ENCODE measurements at places on chromosomes 1 and 21.

GRCh38 chr1:37995751-37996345, 6.0 kb upstream of the SF3A3 start:
- DNase-seq: peak; percentile 91

DNA sequence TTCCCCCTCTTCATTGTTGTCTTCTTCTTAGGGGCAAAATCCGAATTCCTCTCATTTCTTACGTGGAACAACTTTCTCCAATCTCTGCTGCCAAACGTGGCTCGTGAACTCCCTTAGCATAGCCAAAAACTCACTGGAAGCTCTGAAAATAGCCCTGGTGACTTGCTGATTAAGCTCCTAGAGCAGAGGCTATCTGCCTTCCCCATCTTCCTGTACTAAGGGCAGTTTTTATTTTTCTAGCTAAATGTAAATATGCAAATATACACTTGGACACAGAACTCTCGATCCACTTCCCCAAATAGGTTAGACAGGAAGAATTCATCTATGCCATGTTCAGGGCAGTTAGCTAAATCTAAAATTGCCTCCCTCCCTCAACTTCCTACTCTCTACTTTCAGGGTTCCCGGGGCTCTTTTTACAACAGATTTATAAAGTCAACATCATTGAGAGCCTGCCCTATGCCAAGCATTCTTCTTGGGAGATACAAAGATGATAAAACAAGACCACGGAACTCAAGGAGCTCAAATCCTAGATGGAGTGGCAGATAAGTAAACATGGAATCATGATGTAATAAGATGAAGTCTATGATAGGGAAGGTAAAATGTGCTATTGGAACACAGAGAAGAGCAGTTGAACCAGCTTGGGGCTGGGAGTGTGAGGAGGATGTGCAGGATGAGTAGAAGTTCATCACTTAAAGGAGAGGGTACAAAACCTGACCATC, 59.4 kb upstream of the FMOD start:
- DNase-seq: no peak

GRCh38 chr1:155978325-155978972, at the start of gene ARHGEF2:
TSS of gene ARHGEF2 (minus strand) at chr1:155978547. CDS start at chr1:155978427, 120 bp downstream.
- peak; percentile 94 for DNase-seq

GRCh38 chr1:13523780-13524477, 10.1 kb upstream of the LRRC38 start:
- DNase-seq: no peak

- peak; percentile 83 for DNase-seq
Measured at GRCh38 chr1:156114919-156115513, 505 bp downstream of the LMNA start.

GRCh38 chr21:45383111-45383614, 21.8 kb upstream of the COL18A1 start:
- DNase-seq: peak; percentile 13

DNA sequence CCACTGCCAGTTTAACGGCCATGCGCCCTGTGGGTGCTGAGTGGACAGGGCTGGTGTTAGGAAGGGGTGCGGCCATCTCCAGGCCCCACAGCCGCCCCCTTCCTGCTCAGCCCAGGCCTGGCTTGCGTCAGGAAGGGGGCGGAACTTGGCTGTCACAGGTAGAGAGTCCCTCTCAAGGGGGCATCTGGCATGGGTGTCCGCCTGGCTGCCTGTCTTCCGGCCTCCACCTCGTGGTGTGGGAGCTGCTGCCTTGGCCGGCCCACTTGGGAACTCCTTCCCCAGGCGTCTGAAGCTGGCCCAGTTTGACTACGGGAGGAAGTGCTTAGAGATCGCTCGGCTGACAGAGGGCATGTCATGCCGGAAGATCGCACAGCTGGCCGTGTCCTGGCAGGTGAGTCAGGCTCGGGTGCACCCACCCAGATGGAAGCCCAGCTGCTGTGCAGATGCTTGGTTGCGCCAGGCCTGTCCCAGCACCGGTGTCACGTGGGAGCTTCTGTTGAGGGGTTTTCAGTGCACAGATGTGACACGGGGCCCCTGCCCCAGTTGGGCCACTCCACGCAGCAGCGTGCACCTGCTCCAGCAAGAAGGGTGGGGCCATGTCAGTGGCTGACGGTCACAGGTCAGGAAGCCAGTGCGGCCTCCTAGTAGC, 9.1 kb upstream of the ATAD3B start:
- DNase-seq: peak; percentile 59

DNA sequence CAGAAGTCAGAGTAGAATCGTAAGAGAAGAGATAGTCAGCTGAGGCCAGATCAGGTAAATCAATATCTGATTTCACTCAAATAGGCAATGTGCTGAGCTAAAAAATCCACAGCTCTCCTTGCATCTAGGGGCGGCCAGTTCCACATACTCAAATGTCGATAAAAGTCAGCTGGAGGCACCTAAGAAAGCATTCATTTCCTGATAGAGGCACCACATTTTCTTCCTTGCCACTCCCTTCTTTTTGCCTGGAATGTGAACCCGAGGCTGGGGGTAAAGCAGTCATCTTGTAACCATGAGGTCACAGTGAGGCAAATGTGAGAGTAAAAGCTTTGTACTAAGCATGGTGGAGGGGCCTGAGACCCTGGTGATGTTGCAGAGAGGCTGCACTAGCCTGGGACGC, 24.2 kb upstream of the CTPS1 start:
- DNase-seq: no peak

DNA sequence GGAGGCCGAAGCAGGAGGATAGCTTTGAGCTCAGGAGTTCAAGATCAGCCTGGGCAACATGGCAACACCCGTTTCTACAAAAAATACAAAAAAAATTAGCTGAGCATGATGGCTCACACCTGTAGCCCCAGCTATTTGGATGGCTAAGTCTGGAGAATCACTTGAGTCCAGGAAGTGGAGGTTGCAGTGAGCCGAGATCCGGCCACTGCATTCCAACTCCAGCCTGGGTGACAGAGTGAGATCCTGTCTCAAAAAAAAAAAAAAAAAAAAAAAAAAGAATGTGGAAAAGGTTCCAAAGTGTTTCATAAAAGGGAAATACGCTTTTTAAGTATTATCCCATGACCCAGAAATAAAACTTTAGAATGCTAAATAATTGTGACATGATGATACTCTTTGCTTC, 8.0 kb downstream of the S1PR1 start:
- DNase-seq: no peak

- DNase-seq: no peak
Measured at GRCh38 chr1:184497959-184498723, 111.3 kb downstream of the C1orf21 start.

DNA sequence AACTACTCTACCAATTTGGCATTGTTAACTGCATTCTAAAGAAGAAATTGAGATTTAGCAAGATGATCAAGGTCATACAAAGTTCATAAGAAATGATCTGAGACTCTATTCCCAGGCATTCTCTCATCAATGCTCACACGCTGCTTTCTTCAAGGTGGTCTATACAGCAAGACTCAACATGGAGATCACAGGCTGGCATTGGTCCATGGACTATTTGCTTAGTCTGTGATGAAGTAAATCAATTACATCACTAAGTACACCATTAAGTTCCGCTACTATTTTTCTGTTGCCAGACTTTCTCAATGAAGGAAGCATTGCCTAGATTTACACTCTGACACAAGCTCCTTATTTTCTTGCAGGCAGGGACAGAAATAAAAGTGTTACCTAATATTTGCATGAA, 51.9 kb upstream of the CYP2J2 start:
- no peak for DNase-seq

DNA sequence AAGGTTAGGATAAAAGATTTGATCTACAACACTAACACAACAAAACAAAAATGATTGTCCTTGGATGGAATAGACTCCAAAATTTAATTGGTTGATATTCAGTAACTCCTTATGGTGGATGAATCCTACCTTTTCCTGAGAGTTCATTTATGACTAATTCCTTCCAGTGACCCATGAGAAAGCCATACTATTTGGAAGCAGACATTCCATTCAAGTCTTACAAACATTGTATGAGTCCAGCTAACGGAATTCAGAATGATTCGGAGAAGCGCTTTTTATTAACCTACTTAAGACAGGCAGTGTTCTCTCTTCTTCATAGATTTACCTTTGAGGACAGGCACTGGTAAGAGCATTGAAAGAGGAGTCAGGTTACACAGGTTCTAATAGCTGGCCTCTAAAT, 155.6 kb upstream of the ZNF648 start:
- DNase-seq: no peak

DNA sequence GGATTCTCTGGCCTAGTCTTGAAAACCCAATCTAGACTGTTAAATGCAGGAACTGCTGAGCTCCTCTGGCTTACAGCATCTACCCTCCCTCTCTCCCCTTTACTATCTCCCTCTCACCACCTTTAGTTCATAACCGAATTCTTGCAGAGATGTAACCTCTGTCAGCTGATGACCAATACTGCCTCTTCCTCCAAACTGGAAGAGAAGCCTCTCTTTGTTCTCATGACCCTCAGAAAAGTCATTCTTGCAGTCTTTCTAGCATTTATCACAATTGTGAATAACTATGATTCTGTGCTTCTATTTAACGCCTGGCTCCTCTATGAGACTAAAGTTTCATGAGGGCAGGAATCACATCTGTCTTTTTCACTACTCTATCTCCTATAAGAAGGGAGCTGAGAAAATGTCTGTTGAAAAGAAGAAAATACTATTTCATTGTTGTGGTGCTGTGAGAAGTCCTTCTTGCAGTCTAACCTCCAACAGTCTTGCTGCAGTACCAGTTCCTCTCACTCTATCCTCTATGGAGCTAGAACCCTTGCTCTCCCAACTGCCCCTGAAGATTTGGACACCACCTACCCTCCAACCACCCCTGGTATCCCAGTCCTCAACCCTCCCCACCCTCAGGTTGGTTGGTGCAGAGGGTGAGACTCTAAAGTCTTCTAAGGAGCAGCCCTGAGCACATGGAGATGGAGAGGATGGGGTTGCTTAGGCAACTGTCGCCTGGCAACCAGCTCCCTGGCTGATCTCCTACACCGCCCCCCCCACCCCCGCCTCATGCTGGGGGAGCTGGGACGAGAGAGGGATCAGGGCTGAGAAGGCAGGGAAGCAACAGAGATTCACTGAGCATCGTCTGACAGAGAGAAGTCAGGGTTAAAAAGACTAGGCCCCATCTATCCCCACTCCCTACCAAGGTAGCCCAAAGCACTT, 13.9 kb downstream of the MEF2D start:
- no peak for DNase-seq

DNA sequence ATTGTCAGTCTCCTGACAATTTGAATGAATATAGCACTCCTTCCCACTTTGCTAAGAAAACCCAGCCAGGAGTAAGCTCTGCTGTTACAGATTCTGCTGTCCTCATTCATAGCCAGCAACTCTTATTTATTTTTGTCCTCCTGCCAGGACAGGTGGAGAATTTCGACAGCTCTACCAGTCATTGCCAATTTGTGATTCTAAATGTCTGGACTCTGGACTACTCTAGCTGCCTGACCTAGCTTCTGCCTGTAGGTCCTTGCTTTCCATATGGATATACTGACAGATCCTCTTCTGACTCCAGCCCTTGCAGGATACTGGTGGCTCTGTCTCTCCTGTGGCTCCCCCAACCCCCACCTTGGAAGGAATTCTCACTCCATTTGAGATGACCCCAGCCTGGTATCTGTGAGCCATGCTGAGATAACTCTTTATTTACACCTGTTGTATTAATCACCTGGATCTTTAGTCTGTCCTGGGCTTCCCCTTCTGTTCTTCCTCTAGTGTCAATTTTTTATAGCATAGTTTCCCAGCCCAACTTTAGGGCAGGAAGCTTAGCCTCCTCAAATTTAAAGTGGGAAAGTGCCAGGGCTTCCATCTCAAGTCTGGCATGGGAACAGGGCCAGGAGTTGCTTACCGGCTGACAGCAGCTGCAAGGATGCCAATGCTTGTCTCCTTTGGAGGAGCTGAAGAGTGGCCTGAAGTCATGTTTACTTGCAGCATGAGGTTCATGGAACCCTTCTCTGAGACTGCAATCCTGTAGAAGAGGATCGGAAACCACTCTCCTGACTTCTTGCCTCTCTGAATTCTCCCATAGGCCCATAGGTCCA, 6.7 kb downstream of the PM20D1 start:
- no peak for DNase-seq

- DNase-seq: peak; percentile 67
Measured at GRCh38 chr1:84996846-84997666, at the start of gene MCOLN2. TSS of gene MCOLN2 (minus strand) at chr1:84997113. CDS start at chr1:84996872, 241 bp downstream.

DNA sequence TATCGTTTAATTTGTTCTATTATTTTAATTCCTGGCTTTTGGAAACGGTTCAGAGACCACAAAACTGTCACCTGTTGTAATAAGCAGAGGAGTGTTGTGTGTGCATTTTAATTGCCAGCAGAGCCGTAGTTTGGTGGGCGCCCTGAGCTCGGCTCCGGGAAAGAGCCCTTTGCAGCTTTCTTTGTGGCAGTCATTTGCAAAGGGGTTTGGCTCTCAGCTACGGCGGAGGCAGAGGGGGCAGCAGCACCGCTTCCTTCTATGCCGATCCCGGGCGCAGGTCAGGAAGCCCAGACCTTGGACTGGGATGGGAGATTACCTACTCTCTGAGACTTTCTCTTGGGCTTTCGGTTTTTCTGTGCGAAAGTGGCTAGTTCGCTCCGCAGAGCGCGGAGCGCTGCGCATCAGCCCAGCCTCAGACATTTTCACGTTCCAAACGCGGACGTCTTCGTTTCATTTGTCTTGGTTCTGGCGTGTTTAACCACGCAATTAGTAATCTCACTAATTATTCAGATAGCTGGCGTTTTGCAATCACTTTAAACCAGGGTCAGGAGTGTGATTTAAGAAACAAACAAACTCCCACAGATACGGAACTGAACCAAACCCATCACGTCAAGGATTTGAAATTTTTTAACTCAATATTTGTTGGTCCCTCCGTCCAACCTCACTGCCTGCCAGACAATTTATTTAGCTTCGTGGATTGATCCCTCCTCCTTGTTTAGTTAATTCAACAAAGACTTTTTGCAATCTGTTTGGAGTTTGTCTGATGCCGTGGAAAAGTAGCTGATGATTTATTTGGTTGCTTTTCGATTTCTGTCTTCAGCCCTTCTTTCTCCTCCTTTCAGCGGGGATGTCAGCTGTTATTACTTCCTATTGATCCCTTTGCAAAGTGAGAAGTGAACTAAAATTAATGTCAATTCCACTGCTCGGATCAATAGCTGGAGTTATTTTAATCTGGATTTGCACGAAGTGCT, 3.9 kb downstream of the RNF220 start:
- no peak for DNase-seq

GRCh38 chr1:23403038-23403336, 21.6 kb downstream of the TCEA3 start:
- no peak for DNase-seq

- DNase-seq: peak; percentile 37
Measured at GRCh38 chr1:2936559-2937515, 84.4 kb upstream of the ACTRT2 start.
